Left ventricle myocardium inferior (tissue), 1 donor: ENCODE measurements at places on chromosomes 5 and 9. TPM values are rescaled to one million over a fixed set of nuclear protein-coding genes. Genes with fewer than 3 reads are reported as not detected.

- no peaks in the 10 kb centered on the region for H3K36me3 ChIP-seq
- no peak for DNase-seq
- no peak overlapping the region for H3K4me3 ChIP-seq
- H3K27me3 ChIP-seq, result no peaks in the 10 kb centered on the region
These were observed 170.5 kb downstream of the NR3C1 start for GRCh38 chr5:143233031-143233430.

Gene TLE1
- total RNA-seq, result 8.5 TPM

GRCh38 chr5:147310059-147310704, 75.4 kb downstream of the STK32A start:
- peaks cover 4% of the 10 kb centered on the region for H3K27me3 ChIP-seq
- H3K36me3 ChIP-seq, result no peaks in the 10 kb centered on the region
- H3K4me3 ChIP-seq, result no peak overlapping the region

Gene OTULINL
- 3.8 TPM for total RNA-seq

Gene KIF20A
- total RNA-seq, result 0.77 TPM

DNA sequence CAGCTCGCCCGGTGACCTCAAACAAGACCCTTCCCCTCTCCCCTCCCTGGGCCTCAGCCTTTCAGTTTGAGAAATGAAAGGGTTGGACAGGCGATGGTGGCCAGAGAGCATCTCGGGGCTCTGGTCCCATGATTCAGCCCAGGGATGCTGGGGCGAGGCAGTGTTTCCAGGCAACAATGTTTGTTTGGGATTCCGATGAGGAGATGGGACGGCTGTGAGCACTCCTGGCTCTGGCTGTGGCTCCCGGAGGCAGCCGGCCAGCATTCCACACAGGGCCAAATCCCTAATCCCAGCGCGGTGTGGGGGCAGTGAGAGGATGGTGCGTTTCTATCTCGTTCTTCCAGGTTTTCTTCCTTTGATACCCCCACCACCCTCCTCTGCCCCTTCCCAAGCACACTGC, 66.0 kb downstream of the HMCN2 start:
- no peaks in the 10 kb centered on the region for H3K36me3 ChIP-seq
- no peak overlapping the region for H3K4me3 ChIP-seq
- peak; percentile 80 for DNase-seq
- peak overlapping the region; percentile 64 for H3K27ac ChIP-seq

DNA sequence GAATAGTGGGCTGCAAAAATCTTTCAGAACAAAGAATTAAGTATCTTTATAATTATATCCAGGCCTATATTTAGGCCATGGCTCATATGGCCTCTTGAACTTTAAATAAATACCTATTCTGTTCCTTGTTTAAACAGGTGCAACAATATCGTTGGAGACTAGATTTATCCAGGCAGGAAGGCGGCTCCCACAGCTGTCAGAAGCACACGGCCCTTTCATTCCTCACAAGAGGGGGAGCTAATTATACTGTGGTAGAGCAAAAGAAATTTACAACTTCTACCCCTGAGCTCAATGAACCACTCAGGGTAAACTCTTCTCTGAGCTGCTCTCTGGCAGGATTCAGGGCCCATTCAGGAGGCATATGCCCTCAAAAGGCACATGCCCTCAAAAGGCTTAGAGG, 31.3 kb downstream of the TMEM174 start:
- H3K36me3 ChIP-seq, result no peaks in the 10 kb centered on the region
- peaks cover 73% of the 10 kb centered on the region for H3K27me3 ChIP-seq
- no peak overlapping the region for H3K27ac ChIP-seq
- no peak for DNase-seq
- H3K4me3 ChIP-seq, result no peak overlapping the region

DNA sequence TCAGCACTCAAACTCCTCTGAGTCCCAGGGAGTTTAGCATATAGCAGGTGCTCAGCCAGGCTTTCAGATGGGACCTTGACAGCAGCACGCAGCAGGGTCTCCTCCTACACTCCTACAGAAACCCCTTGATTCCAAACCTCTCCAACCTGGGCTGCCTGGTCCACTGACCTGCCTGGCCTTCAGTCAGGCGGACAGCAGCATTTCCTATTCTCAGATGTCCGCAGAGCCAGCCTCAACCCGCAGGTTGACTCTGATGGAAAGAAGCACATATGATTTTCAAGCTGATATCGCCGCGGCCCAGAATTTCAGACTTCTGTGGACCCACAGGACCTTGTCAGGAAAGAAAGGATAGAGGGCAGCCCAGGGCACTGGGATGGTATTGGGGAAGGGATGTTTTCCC, 5.3 kb upstream of the SLC25A48 start:
- DNase-seq, result no peak
- no peak overlapping the region for H3K4me3 ChIP-seq
- peaks cover 42% of the 10 kb centered on the region for H3K27me3 ChIP-seq

GRCh38 chr5:142511358-142511757, 174.5 kb downstream of the FGF1 start:
- peak overlapping the region; percentile 45 for H3K27ac ChIP-seq
- no peaks in the 10 kb centered on the region for H3K27me3 ChIP-seq
- H3K36me3 ChIP-seq, result no peaks in the 10 kb centered on the region
- H3K4me3 ChIP-seq, result no peak overlapping the region

- H3K4me3 ChIP-seq, result no peak overlapping the region
- no peaks in the 10 kb centered on the region for H3K4me1 ChIP-seq
These were observed 34.7 kb upstream of the MIER3 start for GRCh38 chr5:56986626-56986947.

DNA sequence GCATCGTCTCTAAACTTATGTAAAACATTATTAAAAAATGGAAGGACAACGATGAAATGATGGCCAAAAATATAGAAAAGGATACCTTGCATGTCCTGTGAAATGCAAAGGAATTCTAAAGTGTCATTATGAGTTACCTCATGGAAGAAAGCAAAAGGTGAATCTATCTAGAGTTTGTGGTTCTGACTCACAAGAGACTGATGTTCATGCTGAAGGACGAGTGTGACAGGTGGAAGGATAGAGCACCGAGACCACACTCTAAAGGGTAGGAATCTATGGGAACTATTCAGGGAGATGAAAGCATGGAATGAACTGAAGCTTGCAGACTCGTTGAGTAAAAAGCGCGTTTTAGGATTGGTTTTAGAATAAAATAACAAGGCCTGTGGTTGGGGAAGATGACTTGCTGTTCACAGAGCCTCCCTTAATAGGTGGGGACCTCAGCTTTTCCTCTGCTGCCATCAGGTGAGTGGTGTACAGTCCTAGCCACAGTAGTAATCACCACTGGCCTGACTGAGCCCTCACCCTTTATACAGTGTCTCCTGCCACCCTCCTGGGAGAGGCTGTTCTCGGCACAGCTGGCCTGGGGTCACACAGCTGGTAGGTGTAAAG, 11.2 kb downstream of the TENT4A start:
- H3K4me1 ChIP-seq, result peaks cover 94% of the 10 kb centered on the region
- no peaks in the 10 kb centered on the region for H3K27me3 ChIP-seq
- no peak overlapping the region for H3K4me3 ChIP-seq

Gene EIF4EBP3
- 13.1 TPM for total RNA-seq

- no peaks in the 10 kb centered on the region for H3K36me3 ChIP-seq
- DNase-seq, result no peak
- no peak overlapping the region for H3K4me3 ChIP-seq
- no peaks in the 10 kb centered on the region for H3K27me3 ChIP-seq
- no peak overlapping the region for H3K27ac ChIP-seq
- peaks cover 8% of the 10 kb centered on the region for H3K4me1 ChIP-seq
These were observed 209.7 kb downstream of the CAAP1 start for GRCh38 chr9:26682796-26683496.

DNA sequence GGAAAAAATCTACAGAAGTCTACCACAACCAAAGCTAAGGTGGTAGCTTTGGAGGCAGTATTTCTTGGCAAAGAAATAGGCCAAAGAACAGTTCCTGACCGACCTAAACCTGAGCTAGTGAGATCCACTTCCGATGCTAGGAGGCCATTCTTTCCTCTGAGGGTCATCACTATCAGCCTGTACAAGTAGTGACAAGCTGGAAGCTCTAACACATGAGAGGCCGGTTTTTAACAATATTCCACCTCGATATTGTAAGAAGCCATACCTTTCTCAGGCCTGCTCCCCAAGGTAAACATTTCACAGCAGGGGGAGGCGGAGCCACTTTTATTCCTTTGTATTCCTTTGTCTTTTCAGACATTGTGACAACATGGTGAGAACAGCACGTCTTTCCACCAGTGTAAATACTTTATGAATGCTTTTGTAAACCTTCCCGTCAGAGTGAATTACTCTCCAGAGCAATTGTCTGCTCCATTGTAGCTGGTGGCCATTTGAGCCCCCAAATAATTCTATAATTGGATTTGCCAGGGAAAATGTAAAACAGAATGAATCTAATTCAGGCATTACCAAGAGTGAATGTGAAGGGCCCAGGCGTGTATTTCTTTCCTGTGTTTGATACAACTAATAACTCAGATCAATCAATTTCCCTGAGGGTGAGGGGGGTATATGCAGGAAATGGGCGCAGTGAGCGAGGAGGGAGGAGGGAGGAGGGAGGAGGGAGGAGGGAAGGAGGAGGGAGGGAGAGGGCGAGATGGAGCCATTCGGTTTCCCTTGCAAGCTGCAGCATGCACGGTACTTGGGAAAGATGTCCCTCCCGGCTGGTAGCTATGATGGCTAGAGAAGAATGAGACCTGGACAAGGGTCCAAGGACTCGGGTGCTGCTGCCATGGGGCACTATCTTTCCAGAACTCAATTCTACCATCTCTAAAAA, 166.6 kb downstream of the CDK5RAP2 start:
- peaks cover 44% of the 10 kb centered on the region for H3K4me1 ChIP-seq
- no peak for DNase-seq
- H3K36me3 ChIP-seq, result peaks cover 45% of the 10 kb centered on the region
- H3K27me3 ChIP-seq, result no peaks in the 10 kb centered on the region

Gene RNF224
- total RNA-seq, result not detected

DNA sequence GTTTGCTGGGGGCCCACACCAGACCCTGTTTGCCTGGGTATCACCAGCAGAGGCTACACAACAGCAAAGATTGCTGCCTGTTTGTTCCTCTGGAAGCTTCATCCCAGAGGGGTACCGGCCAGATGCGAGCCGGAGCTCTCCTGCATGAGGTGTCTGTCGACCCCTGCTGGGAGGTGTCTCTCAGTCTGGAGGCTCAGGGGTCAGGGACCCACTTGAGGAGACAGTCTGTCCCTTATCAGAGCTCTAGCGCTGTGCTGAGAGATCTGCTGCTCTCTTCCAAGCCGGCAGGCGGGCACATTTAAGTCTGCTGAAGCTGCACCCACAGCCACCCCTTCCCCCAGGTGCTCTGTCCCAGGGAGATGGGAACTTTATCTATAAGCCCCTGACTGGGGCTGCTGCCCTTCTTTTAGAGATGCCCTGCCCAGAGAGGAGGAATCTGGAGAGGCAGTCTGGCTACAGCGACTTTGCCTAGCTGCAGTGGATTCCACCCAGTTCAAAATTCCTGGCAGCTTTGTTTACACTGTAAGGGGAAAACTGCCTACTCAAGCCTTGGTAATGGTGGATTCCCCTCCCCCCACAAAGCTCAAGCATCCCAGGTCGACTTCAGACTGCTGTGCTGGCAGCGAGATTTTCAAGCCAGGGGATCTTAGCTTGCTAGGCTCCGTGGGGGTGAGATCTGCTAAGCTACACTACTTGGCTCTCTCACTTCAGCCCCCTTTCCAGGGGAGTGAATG, 206.0 kb upstream of the TLX3 start:
- H3K27ac ChIP-seq, result no peak overlapping the region
- DNase-seq, result no peak
- H3K4me1 ChIP-seq, result no peaks in the 10 kb centered on the region
- no peaks in the 10 kb centered on the region for H3K27me3 ChIP-seq

Gene HNRNPA0
- total RNA-seq, result 13.1 TPM

DNA sequence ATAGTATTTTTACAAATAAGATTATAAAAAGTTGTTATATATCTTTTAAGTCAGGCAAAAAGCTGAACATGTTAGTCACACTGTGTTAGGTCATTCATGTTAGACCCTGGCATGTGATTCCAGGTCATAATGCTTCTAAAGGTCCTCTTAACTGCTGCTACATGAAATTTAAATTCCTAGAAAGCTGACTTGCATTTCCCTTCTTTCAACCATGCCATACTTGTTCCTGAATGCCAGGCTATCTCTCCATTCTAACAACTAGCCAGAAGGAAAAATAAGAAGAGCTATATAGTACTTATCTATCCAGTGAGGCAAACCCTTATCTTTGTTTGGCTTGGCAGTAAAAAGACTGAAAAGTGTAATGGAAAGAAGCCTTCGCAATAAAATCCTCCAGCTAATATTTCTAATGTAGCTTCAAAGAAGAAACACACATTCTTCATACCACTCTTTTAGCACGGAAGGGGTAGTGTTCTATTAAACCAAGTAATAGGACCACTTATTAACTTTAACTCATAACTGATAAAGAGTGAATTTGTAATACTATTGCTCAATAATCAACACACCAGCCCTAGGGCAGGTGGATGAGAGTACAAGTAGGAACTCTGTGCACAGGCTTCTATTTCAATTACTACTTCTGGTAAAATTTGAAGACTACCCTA, 310.2 kb downstream of the PDE4D start:
- no peak overlapping the region for H3K27ac ChIP-seq
- peaks cover 12% of the 10 kb centered on the region for H3K4me1 ChIP-seq
- H3K36me3 ChIP-seq, result no peaks in the 10 kb centered on the region

GRCh38 chr5:54517512-54518145, at the start of gene SNX18:
Gene SNX18 (plus strand): TSS chr5:54517759. CDS start chr5:54517953, 194 bp downstream.
- H3K27ac ChIP-seq, result peak within 1 kb of the TSS; percentile 99
- peaks cover 56% of the 10 kb centered on the region for H3K4me1 ChIP-seq
- peak within 1 kb of the TSS; percentile 100 for H3K4me3 ChIP-seq
- peaks cover 9% of the 10 kb centered on the region for H3K36me3 ChIP-seq

DNA sequence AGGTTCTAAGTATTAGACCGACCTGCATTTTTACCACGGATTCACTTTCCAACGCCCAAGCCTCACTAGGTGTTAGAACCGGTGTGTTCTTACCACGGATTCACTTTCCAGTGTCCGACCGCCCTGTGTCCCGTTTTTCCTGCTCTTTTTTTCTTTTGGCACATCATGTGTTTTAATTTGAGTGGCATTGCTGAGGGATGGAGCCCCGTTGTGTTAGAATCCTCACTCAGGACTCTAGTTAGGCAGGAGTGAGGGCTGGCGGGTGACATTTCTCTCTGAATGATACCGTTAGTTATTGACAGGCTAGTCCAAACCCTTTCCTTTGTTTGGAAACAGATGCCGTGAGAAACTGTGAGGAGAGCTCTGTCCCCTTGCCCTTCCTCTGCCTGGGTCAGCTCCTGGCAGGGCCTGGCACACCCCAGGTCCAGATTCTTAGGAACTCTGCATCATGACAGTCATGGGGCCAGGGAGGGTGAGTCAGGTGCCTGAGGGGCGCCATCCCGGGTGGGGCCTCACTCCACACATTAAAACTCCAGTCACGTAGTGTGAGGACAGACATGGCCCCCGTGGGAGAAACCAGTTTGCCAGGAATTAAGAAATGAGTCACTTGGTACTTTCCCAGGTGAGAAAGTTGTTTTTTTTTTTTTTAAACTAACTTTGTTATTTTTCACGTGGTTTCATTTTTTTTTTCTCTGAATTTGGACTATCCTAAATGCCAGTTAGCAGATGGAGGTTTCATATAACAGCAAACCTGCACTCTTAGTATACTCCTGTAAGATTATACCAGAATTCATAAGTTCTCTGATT, 15.8 kb downstream of the EXOC3 start:
- no peaks in the 10 kb centered on the region for H3K27me3 ChIP-seq
- H3K36me3 ChIP-seq, result peaks cover 87% of the 10 kb centered on the region
- no peaks in the 10 kb centered on the region for H3K4me1 ChIP-seq
- no peak overlapping the region for H3K4me3 ChIP-seq
